ENCODE measurements at places on chromosomes 16 and 17.

- DNase-seq, result no peak
These were observed 238.1 kb upstream of the MAF start for GRCh38 chr16:79838496-79839259.

DNA sequence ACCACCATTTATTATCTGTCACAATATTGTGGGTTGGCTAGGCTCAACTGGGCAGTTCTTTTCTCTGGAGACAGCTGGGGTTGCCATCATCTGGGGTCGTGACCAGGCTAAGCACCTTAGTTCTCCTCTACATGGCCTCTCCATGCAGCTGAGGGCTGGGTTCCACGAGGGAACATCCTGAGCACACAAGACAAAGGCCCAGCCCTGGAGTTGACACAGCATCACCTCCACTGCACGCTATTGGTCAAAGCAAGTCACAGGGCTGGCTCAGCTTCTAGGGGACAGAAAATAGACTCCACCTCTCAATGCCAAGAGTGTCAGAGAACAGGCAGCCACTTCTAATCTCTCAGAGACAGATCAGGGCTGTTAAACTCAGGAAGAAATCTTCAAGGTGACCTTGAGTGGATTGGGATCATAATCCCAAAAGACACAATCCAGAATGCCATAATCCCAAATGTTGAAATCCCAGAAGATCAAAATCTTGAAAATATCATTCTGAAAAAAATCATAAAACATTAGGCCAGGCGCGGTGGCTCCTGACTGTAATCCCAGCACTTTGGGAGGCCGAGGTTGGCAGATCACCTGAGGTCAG lies 13.0 kb upstream of the USP10 start:
- DNase-seq, result no peak

DNA sequence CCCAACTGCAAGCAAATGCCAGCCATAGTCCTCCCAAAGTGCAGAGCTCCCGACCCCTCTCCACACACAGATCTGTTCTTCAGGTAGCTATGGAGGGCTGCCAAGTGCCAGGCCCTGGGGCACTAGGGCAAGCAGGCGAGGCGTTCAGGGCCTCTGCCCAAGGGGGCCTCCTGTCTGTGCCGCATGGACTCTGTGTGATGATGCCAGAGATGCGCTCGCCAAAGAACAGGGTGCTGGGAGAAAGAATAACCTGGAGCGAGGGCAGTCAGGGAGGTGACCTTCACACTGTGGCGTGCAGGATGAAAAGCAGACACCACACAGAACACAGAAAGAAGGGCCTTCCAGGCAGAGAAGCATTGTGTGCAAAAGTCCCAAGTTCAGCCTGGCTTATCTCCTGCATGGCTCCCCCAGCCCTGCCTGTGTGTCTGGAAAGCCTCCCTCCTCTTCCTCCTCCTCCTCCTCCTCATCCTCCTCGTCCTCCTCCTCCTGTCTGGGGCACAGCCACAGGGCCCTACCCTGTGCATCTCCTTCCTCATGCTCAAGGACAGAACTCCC lies 44.2 kb downstream of the PEMT start:
- no peak for DNase-seq

- DNase-seq, result no peak
These were observed 179.4 kb upstream of the IRX6 start for GRCh38 chr16:55144651-55145050.

- DNase-seq, result no peak
These were observed 25.1 kb downstream of the UNK start for GRCh38 chr17:75809631-75810111.

DNA sequence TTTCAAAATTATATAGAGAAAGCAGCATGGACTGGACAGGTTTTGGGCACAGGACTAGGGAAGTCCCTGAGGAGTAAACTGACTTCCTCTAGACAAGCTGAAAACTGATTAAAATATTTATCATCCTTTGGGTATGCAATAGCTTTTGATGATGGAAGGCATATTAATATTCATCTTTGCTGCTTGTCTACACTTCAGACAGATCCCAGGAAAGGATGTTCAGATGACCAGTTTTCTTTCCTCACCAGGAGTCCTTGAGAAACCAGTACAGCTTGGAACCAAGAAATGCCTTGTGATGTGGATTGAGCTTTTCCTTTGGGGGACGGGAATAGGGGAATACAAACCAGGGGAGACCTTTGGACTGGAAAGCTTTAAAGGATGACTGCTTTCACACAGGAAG lies 195.5 kb downstream of the FTO start:
- no peak for DNase-seq

DNA sequence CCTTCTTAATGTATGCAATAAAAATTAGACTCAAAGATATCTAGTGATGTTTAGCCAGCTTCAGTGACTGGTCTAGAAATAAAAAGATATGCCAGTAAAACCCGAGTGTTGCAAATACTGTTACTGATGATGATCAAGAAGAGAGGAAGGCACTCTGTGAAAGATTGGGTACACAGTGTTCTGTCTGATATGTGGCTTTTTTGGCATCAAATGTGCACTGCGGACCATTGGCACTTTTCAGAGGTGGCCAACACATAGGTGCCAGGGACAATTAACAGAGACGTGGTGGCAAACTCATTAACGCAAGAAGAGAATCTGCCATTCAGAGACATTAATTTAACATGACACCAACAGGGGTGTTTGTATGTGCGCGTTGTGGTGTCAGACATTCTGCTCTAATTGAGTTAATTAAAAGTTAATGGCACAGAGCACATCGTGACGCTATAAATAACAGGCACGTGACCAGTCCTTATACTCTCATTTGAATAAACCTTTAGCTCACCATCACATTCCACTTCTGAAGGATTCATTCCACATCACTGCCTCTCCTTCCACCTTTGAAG lies 549.3 kb upstream of the HSBP1 start:
- no peak for DNase-seq

DNA sequence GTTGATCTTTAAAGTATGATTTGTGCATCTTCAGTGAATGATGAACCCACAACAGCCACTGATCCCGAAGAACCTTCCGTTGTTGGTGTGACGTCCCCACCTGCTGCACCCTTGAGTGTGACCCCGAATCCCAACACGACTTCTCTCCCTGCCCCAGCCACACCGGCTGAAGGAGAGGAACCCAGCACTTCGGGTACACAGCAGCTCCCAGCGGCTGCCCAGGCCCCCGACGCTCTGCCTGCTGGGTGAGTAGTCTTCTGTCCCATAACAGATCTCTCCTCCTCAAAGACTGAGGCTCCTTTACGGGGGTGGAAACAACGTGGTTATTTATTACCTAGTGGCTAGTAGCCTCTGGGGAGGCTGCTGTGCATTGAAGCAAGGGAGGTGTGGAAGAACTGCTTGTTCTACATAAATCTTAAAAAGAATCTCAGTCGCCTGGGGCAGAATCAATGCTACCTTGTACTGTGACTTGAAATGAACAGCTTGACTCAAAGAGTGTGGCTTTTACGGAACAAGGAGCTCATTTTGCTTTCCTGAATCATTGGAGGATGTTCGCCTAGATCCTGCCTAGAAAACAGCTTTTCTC lies 63.0 kb upstream of the CLEC18A start:
- no peak for DNase-seq

DNA sequence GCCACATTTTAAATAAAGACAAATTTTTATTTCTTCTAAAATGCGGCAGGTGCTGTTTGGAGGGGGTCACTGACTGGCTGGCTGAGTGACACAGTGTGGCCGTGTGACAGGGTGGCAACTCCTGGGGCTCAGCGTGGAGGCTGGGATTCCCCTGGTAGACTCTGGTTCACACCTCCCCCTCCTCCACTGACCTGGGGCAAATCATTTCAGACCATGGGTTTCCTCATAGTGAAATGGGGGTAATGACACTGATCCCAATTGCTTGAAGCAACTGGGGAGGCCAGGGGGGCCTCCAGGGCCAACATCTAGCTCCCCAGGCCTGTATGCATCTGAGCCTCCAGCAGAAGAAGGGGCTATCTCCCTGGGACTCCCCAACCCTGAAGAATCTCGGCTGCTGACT lies 6.6 kb downstream of the HSD11B2 start:
- DNase-seq, result no peak

GRCh38 chr17:68239632-68240366 lies 8.0 kb upstream of the AMZ2 start:
- no peak for DNase-seq

- no peak for DNase-seq
These were observed 189.0 kb downstream of the ZFHX3 start for GRCh38 chr16:72858665-72859493.

Measured in NCI-H524 treated with DMSO at 0.1 percent for 48 hours (cell line).